IPS DF 6.9 (cell line): ENCODE measurements at places on chromosomes 3 and 15.
A peak's percentile ranks its signal among the peaks of the same experiment; 100 is the strongest.

GRCh38 chr3:21694506-21694905, 56.5 kb downstream of the ZNF385D start:
- DNase-seq, result no peak

DNA sequence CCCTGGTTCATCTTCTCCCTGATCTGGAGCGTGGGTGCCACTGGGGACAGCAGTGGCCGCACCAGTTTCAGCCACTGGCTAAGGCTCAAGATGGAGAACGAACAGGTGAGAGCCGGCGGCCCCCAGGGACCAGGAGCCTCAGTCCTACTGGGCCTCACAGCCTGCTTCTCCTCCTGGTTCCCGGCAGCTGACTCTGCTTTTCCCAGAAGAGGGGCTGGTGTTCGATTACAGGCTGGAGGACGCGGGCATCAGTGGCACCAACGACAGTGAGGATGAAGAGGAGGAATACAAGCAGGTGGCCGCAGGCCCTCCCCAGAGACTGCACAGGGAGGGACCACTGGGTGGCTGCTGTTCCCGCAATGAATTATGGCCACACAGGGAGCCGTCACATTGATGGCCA, 54.4 kb downstream of the DNAH1 start:
- DNase-seq, result no peak

GRCh38 chr3:42991341-42992315, 12.5 kb downstream of the GASK1A start:
- DNase-seq, result no peak

GRCh38 chr3:194158942-194159439, 23.0 kb downstream of the HES1 start:
- no peak for DNase-seq

GRCh38 chr3:77620009-77620408, 580.1 kb downstream of the ROBO2 start:
- no peak for DNase-seq

DNA sequence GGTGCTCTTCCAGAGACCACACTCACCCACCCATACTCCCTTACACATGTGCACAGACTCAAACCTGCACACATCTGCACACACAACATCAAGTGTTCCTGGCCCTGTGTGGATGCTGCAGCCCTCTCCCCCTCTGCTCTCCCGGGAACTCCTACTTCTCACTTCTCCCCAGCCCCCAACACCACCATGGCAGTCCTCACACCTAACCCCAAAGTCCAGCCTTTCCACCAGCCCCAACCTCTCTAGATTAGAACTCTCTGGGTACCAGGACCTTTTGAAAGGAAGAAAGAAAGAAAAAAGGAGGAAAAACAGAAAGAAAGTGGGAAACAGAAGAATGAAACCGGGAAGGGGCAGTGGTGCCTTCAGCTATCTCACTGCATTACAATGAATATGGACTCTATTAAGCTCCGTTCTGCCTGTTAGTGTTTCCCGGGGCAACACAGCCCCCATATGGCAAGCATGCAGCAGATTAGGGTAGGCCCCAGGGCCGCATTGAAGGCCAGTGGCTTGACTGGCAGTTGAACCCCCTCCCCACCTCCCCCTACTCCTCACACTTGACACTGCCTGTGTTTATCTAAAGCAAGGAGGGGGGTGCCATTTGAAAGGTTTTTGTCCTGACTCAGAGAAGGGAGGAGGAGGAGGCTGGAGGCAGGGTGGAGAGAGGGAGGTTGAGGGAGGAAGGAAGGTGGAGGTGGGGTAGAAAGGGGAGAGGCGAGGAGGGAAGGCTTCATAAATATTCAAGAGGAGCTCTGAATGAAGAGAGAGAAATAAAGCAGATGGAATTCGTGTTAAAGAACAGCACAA, 30.1 kb downstream of the BOC start:
- peak; percentile 43 for DNase-seq

- no peak for DNase-seq
Observed at GRCh38 chr3:175593331-175593730, 734.2 kb downstream of the NAALADL2 start.

- no peak for DNase-seq
Observed at GRCh38 chr15:89200182-89200581, 21.2 kb downstream of the RLBP1 start.

- no peak for DNase-seq
Observed at GRCh38 chr15:73495181-73495580, 52.2 kb downstream of the REC114 start.

- no peak for DNase-seq
Observed at GRCh38 chr3:160757233-160758106, 1.4 kb downstream of the PPM1L start.

DNA sequence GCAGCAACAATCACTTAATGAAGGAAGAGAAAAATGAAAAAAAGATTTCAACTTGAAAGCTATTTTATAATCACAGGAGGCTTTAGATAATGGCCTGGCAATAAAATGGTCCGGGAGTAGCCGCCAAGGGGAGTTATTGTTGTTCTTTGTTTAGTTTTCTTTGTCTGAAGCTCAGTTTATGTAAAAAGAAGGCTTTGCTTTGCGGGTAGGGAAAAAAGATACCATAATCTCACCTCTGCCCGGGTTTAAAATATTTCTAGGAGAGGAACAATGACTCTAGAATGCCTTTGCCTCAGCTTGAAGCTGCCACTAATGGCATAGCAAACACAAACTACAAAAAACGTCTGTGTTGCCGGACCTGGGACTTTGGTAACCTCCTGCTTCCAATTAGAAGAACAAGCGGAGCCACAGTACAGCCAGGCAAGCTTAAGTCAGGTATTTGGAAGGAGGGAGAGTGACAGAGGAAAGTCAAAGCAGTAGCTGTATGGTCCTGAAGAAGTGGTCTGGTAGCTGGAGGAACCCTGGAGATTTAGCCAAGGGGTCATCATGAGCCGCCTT, 764.5 kb downstream of the TUSC7 start:
- no peak for DNase-seq

DNA sequence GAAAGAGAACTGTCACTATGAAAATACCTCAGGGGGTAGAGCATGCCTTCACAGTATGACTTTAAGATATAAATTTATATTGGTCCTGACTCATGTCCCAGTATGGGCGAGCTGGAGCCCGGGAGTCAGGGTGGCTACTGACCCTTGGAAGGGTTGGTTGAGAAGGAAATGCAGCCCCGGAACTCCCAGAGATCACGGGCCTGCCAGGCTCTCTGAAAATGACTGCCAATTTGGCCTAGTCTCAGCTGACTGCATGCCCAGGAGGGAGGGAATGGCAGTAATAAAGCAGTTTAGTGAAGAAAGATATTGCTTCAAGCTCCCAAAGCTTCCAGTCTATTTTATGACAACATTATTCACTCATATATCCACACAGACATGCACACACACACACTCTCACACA, 299.0 kb downstream of the NR2F2 start:
- no peak for DNase-seq

- DNase-seq, result no peak
Observed at GRCh38 chr3:117510396-117510795, 800.8 kb downstream of the TUSC7 start.

DNA sequence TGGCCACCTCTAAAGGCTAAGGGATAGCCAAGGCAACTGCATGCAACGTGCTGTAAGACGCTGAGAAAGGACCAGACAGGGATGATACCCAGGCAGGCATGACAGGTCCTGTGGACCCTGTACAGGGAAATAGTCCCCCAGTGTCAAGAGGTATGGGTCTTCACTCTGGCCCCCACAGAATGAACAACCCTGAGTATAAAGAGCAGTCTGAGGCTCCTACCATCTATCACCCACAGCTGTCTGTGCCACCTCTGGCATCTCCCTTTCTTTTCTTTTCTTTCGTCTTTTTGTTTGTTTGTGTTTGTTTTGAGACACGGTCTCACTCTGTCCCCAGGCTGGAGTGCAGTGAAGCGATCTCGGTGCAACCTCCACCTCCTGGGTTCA, 18.7 kb downstream of the SLC25A20 start:
- no peak for DNase-seq

DNA sequence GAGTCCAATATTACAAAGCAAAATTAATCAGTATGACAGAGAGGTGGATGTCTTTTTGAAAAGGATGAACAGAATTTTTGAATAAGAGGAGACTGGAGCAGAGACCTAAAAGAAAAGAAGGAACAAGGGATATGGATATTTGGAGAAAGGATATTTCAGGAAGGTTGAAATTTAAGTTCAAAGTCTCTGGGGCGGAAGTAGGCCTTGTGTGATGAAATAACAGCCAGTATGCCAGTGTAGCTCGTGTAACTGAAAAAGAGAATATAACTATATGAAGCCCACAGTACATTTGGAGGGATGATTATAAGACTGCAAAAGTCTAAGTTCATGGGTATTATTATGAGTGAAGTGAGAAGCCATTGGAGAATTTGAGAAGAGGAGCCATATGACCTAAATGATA, 766.7 kb downstream of the GBE1 start:
- no peak for DNase-seq

- DNase-seq, result no peak
Observed at GRCh38 chr3:191238321-191238817, 39.3 kb downstream of the OSTN start.

DNA sequence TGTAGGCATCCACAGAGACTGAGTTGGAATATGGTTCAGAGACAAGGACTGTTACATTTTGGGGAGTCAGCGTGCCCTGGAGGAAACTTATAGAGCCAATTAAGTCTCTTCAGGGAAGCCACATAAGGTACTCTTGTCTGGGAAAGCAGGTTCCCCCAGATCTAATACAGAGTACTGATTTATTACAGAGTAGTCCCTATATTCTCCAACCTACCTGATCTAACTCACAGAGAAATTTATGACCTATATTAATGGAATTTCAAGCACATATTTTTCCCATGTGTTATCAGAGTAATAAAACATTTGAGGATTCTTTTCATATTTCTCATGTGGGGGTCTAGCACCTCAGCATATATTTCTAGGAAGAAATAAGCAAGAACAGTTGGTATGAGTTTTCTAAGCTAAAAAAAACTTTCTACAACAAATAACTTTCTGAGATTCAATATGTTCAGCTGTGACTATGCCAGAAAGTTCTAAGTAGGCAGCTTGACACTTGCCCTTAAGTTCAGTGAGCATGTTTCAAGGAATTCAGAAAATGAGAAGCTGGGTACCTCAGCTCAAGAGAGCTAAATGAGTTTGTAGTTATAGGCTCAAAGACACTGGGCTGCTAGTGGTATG, 75.3 kb upstream of the COL8A1 start:
- no peak for DNase-seq

DNA sequence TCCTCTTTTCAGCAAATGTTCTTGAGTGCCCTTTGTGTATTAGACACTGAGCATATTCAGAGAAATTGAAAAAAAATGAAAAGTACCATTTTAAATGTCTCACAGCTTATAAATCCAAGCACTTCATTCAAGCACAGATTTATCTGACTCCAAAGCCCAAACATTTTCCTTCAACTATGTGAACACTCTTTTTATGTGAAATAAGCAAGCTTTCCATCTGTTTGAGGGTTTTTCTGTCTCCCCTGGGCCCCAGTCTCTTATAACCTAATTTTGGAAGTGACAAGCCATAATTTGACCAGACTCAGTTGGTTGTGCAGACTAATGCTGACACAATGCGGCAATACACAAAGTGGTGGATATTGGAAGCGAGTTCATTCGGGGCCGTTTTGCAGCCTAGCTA, 170.3 kb downstream of the CNTN6 start:
- DNase-seq, result no peak

DNA sequence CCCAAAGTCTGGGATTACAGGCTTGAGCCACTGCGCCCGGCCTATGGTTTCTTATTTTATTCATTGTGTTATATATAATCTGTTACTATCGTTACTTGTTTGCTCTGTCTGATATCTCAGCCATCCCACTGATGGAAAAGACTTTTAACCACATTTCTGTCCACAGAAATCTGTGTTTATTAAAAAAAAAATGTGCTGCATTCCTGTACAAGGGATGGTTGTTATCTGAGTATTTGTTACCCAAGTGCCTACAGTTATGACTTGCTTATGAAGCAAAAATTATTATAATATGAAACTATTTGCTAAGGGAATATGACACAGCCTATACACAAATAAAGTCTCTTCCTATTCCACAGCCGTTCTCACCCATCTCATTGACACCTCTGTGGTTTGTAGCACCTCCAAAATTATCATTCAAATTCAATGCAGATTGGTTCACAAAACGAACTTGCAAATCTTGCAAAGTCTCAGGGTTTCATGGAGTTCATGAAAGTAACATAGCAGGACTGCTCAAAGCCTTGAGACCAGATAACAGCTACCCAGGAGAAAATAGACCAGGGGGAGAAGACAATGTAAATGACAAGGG, 47.4 kb upstream of the UBE2E1 start:
- no peak for DNase-seq

GRCh38 chr3:23106666-23107065, 96.5 kb upstream of the UBE2E2 start:
- DNase-seq, result no peak

DNA sequence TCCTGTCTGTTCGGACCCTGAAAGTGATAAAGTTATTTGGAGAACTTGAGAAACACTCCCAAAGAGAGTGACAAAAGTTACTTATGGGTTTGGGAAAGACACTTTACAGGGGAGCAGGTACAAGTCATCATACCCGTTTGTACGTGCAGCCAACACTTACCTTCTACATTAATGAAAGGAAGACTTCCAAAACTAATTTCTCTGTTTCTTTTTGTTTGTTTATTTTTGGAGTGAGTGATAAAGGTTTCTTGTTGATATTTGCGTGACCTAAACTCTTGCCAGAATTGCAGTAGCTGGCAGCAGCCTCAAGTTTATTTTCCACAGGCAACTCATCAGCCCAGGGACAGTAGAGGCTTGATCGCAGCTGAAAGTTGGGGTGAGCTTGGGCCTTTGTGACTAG, 8.4 kb downstream of the ABHD2 start:
- no peak for DNase-seq

DNA sequence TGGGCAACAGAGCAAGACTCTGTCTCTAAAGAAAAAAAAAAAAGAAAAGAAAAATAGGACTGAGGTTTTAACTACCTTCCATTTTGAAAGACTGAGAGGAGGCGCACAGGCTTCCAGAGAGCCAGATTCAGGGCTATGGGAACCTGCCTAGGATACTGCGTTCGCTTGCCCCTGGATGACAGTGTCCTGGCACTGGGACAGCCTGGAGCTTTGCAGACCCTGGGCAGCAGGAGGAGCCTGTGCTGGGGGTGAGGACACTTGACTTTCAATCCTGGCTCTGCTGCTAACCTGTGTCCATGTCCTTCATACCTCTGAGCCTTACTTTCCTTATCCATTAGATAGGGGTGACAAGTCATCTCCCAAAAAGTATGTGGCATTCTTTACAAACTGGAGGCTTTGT, 31.2 kb downstream of the CD276 start:
- DNase-seq, result no peak

DNA sequence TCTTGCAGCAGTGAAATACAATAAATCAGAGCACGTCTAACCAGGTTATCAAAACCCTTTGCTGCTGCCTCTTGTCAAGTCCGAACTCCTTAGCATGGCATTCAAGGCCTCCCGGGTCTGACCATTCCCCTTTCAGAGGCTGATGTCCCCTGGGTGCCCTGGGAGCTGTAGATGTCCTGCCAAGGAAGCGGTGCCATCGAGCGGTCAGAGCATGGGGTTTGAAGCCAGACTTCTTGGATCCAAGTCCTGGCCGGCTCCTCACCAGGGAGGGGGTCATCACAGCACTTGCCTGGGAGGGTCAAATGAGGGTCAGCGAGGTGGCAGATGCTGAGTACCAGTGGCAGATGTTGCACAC, 496 bp downstream of the TF start:
- no peak for DNase-seq

GRCh38 chr3:126124896-126125295, 41.0 kb upstream of the SLC41A3 start:
- no peak for DNase-seq

- no peak for DNase-seq
Observed at GRCh38 chr15:56094171-56094570, 100.8 kb upstream of the NEDD4 start.

- no peak for DNase-seq
Observed at GRCh38 chr3:66483409-66483906, 17.4 kb downstream of the LRIG1 start.
